ENCODE measurements at places on chromosomes 6 and 20. TPM values are rescaled to one million over a fixed set of nuclear protein-coding genes. Genes with fewer than 3 reads are reported as not detected.

AKAP12 gene
- total RNA-seq, result 0.03 TPM

WASF1 gene
- 1.1 TPM for total RNA-seq

BCAS1 gene
- not detected for total RNA-seq

IP6K3 gene
- total RNA-seq, result not detected

ADGRG6 gene
- 0.61 TPM for total RNA-seq

ZNF165 gene
- 5.6 TPM for total RNA-seq

CD2AP gene
- 51.1 TPM for total RNA-seq

FAM83B gene
- not detected for total RNA-seq

SNX9 gene
- total RNA-seq, result 54.8 TPM

CNR1 gene
- total RNA-seq, result not detected

TAB2 gene
- 129 TPM for total RNA-seq

IL17A gene
- total RNA-seq, result not detected

NFATC2 gene
- total RNA-seq, result 34.9 TPM

PFDN4 gene
- 19.2 TPM for total RNA-seq

TP53TG5 gene
- 0.31 TPM for total RNA-seq

DNA sequence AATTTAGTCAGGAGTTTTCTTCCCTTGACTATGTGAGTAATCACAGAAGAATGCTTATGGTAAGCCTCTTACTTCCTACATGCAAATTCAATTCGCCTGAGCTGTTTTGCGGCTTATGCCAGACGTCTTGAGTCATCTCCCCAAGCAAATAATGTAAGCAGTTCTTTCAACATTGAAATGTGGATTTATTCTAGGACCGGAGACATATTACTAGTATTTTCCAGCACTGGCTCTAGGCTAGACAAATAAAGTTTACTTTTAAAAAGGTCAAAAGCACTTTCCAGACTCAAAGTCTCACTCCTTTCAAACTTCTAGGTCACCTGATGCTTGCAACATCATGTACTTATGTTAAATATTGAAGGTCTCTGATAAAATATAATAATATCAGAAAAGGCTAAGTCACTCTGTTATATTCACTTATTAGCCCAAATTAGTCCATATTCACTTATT is 38.1 kb upstream of the NOX3 start:
- no peak for DNase-seq

- no peak for DNase-seq
These were observed 111.3 kb downstream of the PRDM1 start for GRCh38 chr6:106197441-106197840.

- DNase-seq, result peak; percentile 86
These were observed 55.7 kb upstream of the SLC23A2 start for GRCh38 chr20:5056801-5057599.

- no peak for DNase-seq
These were observed 11.7 kb downstream of the VNN2 start for GRCh38 chr6:132746048-132746447.

GRCh38 chr6:125554456-125554855 is 195.0 kb upstream of the HEY2 start:
- DNase-seq, result no peak

GRCh38 chr20:33685328-33686099 is 671 bp downstream of the E2F1 start:
- peak; percentile 54 for DNase-seq

DNA sequence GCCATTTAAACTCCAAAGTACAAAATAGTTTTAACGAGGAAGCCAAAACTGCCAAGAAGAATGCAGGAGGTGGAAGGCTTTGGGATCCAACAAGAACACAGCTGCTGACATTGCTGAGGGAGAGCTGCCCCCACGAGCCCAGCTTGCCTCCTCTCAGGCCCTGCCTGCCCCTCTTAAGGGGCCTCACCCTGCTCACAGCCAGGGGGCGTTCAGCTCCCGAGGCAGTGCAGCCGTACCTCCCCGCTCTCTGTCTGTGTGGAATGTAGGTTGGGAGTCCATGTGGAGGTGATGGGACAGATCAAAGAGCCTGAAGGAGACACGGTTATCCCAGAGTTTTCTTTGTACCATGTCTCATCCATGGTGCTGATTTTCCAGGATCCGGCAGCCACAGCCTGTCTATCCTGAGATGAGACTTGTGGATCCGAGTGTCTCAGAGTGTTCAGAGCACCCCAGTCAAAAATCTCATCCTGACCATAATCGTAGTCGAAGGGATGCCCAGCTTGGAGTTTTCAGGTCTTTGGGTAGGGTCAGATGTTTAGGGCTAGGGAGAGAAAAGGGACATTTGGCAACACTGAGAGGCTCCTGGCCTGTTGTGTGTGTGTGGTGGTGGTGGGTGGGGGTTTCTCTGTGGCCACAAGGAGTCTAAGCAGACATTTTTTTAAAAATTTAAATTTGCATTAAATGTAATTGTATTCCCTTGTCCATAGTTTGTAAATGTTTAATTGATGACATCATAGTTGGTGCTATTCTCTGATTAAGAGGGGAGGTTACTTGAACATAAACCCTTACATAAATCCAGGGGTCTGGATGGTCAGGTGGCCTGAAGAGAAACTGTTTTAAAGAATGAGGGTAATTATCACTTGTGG is 111.4 kb upstream of the CLDN20 start:
- DNase-seq, result no peak

DNA sequence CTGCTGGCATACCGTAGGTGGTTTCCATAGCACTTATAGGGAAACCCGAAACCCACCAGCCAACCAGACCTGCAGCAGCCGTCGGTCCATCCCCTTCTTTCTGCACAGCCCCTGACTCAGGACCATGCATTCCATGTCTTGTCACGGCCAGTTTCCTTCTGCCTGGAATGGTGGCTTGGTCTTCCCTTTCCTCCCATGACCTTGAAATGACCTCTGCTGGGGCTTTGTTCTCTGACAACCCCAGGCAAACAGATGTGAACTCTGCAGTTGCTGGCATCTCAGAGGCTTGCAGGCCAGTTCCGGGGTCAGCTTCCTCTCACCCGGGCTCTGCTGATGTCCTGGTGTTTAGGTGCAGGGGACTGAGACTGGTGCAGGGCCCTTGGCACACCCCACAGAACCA is 250.8 kb downstream of the SMOC2 start:
- DNase-seq, result no peak

GRCh38 chr6:79030023-79030422 is 48.0 kb downstream of the PHIP start:
- DNase-seq, result no peak

DNA sequence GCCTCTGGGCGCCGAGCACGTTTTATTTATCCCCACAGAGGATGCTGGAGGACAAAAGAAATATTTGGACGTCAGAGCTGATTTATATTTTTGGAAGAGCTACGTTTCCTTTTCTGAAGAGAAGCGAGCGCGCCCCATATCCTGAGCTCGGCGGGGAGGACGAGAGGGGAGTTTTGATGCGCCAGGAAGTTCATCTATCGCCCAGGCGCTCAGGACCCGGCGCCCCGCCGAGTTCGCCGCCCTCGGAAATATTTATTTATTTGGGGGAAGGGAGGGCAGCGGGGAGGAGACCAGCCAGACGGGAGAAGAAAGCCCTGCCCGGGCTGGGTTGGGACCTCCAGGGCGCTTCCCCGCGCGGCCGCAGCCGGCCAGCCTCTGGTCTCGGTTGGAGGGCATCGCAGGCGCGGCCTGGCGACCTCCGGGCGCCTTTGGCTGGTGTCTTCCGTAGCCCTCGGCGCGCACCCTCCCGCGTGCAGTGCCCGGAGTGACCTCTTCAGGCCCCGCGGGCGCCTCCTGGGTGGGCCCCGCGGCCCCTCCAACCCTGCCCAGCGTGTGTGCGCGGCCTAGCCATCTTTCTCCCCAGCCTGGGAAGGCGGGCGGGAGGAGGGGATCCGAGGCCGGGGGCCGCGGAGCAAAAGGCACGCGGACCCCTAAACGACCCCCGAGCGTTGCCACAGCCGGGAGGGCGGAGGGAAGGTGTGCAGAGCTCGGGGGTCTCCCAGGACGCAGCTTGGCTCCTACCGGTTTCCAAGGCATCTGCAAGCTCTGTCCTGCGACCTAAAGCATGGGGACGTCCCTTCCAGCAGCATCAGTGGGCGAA is 5.4 kb upstream of the FOXF2 start:
- no peak for DNase-seq

- no peak for DNase-seq
These were observed 35.7 kb downstream of the KCNQ5 start for GRCh38 chr6:72657407-72658197.

- DNase-seq, result no peak
These were observed 22.7 kb upstream of the TMEM181 start for GRCh38 chr6:158536891-158537798.

DNA sequence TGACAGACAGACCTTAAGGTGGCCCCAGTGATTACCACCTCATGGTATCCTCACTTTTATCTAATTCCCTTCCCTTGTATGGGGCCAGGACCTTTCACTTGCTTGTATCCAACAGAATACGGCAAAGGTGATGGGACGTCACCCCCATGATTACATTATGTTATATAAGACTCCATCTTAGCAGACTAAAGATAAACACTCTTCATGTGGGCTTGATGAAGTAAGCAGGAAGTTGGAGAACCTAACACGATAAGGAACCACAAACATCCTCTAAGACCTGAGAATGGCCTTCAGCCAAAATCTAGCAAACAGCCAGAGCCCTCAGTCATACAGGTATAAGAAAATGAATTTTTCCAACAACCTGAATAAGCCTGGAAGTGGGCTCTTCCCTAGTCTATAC is 8.0 kb downstream of the SLC17A3 start:
- DNase-seq, result peak; percentile 84

- DNase-seq, result no peak
These were observed 9.4 kb upstream of the BMP7 start for GRCh38 chr20:57275813-57276212.

GRCh38 chr20:53382263-53382844 is 211.3 kb downstream of the ZNF217 start:
- no peak for DNase-seq

GRCh38 chr6:52994031-52994838 is 849 bp downstream of the GSTA4 start:
- no peak for DNase-seq

- no peak for DNase-seq
These were observed 69.5 kb downstream of the ZFAND3 start for GRCh38 chr6:37889051-37889450.

- peak; percentile 63 for DNase-seq
These were observed at the start of gene DNAAF9 for GRCh38 chr20:3407040-3407770. DNAAF9 (minus strand) TSS chr20:3407669; CDS start chr20:3407557, 112 bp downstream.
